ENCODE measurements at places on chromosomes 1 and 21.

- no peak for DNase-seq
Observed at GRCh38 chr1:203189951-203190352, 3.4 kb upstream of the CHI3L1 start.

- DNase-seq = no peak
Observed at GRCh38 chr1:18511874-18512150, 31.1 kb downstream of the KLHDC7A start.

DNA sequence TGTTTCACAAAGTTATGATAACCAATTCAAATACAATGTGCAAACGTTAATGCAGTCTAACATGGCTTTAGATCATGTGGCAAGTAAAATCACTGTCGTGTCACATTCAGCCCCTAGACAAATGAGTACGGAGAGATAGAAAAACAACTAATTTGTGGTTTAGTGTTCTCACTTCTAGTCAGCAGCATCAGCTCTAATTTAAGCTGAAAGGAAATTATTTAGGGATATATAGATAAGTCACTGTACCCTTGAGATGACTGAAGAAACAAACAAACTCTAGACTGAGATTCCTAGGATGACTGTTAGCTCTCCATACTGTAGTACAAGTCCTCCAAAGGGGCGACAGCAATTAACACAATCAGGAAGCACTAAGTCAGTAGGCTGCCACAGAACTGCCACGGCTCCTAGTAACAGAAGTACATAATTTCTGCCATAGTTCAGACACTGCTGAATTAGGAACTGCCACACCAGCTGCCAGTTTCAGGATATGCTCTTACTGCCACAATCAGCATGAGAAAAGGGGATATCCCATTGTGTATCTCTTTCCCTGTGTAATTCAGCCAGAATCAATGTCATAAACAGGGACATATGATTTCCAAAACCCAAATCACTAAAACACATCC is 150.4 kb upstream of the NEGR1 start:
- DNase-seq = no peak

- DNase-seq = peak; percentile 63
Observed at GRCh38 chr1:59225594-59226316, 71.1 kb upstream of the FGGY start.

- DNase-seq = no peak
Observed at GRCh38 chr1:107599220-107599619, 365.8 kb downstream of the VAV3 start.

- no peak for DNase-seq
Observed at GRCh38 chr1:171833091-171833825, 8.0 kb upstream of the DNM3 start.

DNA sequence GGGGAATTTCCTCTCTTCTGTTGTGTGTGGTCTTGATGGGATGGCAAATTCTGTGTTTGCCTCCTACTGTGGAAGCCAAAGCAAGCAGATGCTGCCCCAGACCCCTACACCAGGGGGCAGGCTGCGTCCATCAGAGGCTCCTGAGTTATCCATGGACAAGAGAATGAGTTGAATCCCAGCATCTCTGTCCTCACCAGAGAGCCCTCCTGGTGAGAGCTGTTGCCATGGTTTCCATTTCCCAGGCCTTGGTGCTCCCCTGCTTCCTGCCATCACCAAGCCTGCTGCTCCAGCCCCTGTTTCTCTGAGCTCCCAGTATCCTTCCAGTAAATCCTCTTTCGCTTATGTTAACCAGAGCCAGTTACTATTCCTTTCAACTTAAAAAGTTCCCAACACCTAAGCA is 20.4 kb upstream of the GNG12 start:
- no peak for DNase-seq
